ENCODE measurements at places on chromosomes 12 and 14.

DNA sequence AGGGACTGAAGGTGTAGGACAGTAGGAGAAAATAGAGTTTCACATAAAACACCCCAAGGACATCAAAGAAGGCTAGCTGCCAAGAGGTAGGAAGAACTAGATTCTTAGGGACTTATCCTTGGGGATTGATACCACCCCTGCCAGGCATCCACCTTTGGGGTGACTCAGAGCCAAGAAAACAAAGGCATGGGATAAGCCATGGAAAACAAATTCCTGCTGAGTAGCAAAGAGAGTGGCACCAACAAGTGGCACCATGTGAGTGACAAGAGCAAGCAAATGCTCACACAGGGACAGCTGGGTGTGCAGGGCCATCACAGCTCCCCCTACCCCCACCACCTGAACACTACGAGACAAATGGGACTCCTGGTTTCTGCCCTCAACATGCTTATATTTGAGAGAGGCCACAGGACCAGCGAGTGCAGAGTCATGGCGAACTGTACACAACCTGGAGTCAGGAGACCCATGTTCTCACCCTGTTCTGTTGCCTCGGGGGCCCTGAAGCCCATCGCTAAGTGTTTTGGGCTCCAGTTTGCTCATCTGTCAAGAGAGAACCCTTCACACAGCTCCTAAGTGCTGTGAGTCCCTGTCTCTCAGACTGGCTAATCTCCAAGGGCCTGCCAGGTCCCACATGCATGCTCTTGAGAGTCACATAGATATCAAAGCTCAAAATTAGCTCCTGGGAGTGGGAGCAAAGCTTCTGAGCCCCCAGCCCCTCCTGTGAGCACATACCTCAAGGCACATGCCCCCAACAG, 91.9 kb downstream of the DPF3 start:
- no peak for DNase-seq

GRCh38 chr12:96766232-96766631, 140.8 kb upstream of the NEDD1 start:
- DNase-seq: no peak

DNA sequence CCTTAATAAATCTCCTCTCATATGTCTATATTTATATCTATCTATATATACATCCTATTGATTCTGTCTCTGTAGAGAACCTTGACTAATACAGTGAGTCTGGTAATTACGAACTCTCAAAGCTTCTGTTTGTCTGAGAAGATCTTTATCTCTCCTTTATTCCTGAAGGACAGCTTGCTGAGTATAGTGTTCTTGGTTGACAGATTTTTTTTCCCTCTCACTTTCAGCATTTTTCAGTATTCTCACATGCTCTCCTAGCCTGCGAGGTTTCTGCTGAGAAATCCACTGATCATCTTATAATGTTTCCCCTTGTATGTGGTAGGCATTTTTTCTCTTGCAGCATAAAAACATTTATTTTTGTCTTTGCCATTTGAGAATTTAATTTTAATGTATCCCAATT, 67.1 kb downstream of the GPHN start:
- DNase-seq: no peak

DNA sequence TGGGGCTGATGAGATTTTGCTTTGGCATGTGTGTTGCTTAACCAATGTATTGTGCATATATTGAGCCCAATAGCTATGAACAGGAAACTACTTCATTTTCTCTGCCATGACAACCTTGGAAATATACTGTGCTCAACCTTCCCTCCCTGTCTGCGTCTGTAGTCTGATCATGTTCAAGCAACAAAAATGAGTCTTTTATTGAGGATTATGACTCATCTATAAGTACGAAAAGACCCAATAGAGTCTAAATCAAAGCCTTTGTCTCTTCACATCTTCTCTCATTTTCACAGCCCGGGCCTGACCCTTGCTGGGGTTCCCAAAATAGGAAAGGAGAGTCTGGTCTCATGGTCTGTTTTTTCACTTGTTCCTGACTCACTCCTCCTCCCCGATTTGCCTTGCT, 158.2 kb downstream of the CAND1 start:
- DNase-seq: no peak

DNA sequence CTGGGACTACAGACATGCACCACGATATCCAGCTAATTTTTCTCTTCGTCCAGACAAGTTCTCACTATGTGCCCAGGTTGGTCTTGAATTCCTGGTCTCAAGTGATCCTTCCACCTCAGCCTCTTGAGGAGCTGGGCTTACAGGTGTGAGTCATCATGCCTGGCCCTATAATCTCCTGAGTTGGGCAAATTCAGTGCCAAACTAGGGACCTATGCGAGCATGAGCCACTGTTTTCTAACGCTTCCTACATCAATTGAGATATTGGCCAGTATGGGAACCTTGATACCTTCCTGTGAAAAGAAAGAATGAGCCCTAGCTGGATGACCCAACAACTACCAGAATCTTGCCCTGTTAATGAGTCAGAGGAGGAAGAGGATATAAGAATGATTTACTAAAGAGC, 585.2 kb downstream of the C12orf50 start:
- no peak for DNase-seq

- DNase-seq: no peak
Measured at GRCh38 chr12:122128481-122128880, 45.5 kb downstream of the IL31 start.

GRCh38 chr14:95961481-95961880, 77.7 kb upstream of the C14orf132 start:
- DNase-seq: no peak
